Naive thymus-derived CD4-positive, alpha-beta T cell (primary cell): ENCODE measurements at places on chromosomes 11 and 22. TPM values are rescaled to one million over a fixed set of nuclear protein-coding genes. Genes with fewer than 3 reads are reported as not detected.
A peak's percentile ranks its signal among the peaks of the same experiment; 100 is the strongest.

- no peak for DNase-seq
Measured at GRCh38 chr22:34070051-34070450, 149.8 kb upstream of the LARGE1 start.

GRCh38 chr11:115439969-115440540, 64.2 kb downstream of the CADM1 start:
- no peak for DNase-seq

DNA sequence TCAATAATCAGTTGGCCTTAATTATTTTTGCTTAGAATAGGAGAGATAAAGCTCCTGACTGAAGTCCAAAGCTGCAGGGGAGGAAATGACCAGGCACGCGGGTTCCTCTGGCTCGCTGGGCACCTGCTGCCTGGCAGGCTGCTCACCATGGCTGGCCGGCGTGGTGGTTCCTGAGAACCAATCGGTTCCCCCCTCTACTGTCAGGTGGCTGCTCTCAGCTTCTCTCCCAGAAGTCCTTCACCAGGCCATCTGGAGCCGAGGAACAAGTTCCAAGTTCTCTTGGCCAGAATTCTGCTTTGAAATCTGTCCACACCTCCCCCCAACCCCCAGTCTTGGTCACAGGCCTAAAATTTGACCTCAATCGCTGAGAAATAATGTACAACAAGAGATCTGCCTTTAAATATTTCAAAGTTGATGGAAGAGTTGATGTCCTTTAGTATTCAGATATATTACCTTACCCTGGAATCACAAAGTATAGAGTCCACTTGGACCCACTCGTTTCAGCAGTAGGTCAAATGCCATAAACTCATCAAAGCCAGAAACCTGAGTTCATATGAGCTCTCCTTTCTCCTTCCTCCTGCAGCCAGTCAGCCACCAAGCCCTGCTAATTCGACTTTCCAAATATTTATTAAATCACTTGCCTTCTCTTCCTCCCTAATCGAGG, 25.2 kb downstream of the EXPH5 start:
- no peak for DNase-seq

GRCh38 chr11:77175021-77175842, 47.2 kb downstream of the MYO7A start:
- DNase-seq, result no peak

- no peak for DNase-seq
Measured at GRCh38 chr22:46916886-46917770, 154.7 kb downstream of the TBC1D22A start.

DNA sequence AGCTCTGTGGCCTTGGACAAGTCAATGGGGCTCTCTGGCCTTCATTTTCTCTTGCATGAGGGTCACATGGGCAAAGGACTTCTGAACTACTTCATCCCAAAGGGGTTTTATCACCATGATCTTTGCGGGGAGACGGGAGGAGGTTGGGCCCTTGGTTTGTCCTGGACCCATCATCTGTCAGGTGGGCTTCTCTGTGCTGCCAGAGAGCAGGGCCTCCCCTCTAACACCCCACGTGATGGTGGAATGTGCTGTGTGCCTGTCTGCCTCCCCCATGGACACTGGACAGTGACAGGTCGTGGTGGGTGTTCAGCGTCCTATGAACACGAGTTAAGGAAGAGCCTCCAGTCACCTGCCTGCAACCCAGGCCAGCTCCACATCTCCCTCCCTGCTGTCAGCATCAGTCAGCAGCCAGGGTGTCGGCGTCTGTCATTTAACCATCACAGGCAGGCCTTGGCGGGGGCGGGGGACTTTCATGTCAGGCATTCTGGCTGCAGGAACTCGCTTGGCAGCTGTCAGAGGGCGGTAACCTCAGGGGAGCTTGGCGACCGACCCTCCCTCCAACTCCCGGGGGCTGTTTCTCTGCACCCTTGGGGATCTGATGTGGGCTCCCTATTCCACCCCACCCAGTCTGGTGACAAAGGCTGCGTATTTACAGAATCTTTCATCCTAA, 2.6 kb upstream of the SUN2 start:
- DNase-seq, result peak; percentile 79

GRCh38 chr22:45823336-45823735, 151.7 kb downstream of the ATXN10 start:
- DNase-seq, result no peak

DNA sequence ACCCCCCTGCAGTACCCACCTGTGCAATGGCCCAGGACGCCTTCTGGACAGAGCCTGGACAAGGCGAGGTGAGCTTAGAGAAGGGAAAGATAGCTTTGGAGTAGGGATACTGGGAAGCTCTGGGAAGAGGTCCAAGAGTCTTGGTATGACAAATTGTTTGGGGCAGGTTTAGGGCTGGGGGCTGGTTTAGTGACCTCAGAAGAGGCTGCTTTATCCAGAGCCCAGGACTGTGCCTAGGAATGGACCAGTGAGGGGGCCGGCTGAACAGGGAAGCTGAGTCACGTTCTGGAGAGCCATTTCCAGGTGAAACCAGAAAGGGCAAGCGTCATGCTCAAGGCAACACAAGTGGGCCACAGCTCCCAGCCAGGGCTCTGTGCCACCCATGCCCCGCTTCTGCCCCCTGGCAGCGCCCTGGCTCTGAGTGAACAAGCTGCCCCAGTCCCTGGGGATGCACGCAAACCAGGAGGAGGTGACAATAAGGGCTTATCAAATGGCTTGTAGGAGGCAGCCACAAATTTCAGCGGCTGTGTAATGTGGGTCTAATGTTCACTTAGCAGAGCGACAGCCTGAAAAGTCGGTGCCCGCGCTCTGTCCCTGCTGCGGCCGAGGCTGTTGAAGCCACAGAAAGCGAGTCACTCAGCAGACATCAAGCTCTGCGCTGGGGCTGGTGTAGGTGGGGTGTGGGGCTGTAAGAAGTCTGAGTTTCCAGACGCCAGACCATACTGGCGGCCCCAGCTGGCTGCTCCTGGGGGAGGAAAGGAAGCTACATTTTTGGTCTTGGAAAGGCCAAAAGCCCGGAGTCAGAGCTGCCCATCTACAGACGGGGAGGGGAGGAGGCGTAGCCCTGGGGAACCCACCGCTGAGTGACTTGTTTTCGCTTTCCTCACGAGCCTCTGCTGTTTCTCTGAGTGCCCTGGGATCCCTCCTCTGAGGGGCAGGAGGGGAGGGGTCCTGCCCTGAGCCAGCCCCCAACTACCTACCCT, 18.3 kb upstream of the SYT7 start:
- DNase-seq, result no peak

GRCh38 chr11:44483919-44484610, 81.4 kb upstream of the CD82 start:
- no peak for DNase-seq

DNA sequence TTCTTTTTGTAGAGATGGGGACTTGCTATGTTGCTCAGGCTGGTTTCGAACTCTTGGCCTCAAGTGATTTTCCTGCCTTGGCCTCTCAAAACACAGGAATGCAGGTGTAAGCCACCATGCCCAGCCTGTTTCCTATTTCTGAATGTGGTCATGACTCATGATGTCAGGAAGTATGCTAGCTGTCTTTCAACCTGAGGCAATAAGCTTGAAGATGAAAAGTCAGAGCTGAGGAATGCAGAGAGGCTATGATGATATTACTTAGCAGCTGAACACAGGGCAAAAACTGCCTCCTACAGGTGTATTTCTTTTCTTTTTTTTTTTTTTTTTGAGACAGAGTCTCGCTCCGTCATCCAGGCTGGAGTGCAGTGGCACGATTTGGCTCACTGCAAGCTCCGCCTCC, 9.0 kb upstream of the NUCB2 start:
- DNase-seq, result no peak

- no peak for DNase-seq
Measured at GRCh38 chr22:29030618-29031226, 30.9 kb downstream of the C22orf31 start.

- no peak for DNase-seq
Measured at GRCh38 chr22:24841261-24841660, 35.2 kb downstream of the SGSM1 start.

DNA sequence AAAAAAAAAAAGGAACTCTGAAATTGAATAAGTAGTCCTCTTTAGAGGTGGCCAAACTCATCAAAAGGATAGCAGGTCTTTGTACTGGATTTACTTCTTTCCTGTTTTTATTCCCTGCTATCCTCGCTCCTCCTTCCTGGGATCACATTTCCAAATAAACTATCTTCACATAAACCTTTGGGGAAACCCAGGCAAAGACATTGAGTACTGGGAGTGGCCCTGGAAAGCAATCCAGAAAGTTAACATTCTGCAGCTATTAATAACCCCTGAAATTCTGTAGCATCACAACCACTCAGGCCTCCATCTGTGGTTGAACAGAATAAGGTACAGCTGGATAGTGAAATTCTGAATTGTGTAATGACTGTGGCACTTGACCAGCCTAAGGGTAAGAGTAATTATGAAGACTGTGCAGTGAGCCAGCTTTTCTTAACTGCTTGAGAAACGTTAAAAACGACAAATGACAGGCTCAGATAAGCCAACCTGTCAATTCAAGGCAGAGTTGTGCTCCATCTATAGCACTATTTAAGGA, 58.8 kb downstream of the ISX start:
- DNase-seq, result no peak

GRCh38 chr11:19060629-19061028, at the start of gene MRGPRX2:
TSS of gene MRGPRX2 (minus strand) at chr11:19060717. CDS start at chr11:19056402, 4,315 bp downstream.
- DNase-seq, result no peak

DNA sequence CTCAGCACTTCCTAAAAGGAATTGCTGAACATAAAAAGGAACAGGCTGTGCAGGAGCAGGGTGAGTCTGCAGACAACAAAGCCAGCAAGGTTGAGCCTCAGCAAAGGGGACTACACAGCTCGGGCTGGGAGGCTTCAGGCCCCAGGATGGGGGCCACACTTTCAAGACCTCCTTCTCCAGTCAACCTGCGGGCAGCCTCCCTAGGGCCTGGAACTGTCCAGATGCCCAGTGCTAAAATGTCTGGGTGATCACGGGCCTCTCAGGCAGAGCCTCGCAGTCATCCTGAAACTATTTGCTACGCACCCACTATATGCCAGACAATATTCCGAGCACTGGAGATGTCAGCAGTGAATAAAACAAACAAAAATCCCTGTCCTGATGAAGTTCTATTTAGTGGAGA, 3.9 kb upstream of the NEFH start:
- DNase-seq, result no peak

GRCh38 chr11:64842366-64842759, 2.1 kb downstream of the CDC42BPG start:
- DNase-seq, result no peak

- peak; percentile 49 for DNase-seq
Measured at GRCh38 chr11:130315354-130315970, 745 bp upstream of the ZBTB44 start.

DNA sequence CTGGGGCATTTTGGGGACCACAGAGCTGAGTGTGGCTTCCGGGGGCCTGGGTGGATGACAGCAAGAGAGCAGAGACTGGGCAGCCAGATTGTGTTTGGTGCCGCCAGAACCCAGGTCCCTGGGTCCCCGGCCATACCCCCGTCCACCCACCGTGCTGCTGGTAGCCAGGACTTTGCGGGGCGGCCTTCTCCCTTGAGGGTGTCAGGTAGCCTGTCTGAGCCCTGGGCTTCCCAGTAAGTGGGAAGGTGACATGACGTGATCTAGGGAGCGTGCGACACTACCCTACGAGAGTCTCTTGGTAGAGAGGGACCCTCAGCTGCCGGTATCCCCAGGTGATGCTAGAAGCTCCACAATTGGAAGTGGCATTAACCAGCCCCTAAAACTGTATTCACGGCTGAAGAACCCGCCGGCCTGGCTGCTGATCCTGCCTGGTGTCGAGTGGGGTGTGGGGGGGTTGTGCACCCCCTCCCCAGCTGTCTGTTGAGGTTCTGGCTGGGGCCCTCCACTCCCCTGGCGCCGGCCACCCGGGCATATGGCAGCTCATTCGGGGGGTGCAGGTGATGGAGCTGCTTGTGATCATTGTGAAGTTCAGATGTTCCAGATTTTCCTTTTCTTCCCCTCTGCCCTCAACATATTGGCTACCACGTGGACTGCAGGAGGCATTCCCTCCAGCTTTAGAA, 66.9 kb downstream of the MPPED1 start:
- DNase-seq, result no peak

NPAS4 gene
- total RNA-seq, result not detected

SCO2 gene
- total RNA-seq, result 2.2 TPM

SAA4 gene
- total RNA-seq, result 0.31 TPM in 1 of 2 replicates, not detected in the other

MN1 gene
- 0.16 TPM for total RNA-seq

ENTHD1 gene
- 0.60 TPM for total RNA-seq
